Kidney epithelial cell (primary cell): ENCODE measurements at places on chromosomes 7 and 10. TPM values are rescaled to one million over a fixed set of nuclear protein-coding genes. Genes with fewer than 3 reads are reported as not detected.

DNA sequence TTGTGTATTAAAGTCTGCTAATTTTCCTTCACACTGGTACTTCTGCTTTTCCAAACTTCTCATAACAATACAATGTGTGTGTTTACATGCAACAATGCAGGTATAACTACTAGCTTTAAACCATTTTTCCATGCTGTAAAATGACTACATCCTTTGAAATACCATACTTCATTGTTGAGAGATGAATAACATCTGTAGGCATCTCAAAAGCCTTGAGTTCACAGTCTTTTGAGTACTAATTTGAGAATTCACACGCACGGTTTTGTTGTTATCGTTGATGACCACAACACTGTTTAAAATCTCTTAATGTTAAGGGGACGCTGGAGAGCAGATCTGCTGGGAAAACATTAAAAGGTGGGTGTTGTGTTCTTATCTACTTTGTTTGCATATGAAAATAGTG, 37.4 kb downstream of the SEMA3A start:
- no peak for DNase-seq

DNA sequence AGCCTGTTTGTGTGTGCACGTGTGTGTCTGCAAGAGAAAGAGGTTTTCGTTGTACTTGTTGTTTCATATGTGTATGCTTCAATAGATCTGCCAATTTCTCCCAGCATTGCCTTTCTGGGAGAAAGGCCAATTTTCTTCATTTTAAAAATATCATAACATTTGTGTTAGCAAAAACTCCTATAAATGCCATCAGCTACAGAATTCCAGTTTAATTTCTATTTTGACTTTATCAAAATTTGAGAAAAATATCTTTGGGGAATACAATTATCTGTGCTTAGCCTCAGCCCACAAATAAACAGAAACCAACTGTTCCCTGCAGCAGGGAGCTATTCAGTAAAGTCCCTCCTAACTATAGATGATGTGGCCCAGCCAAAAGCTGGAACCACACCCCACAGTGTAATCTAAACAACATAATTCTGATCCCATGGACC, 68.3 kb upstream of the MGMT start:
- DNase-seq = no peak

The NACAD gene
- 4.9 and 6.9 TPM in 2 replicates for total RNA-seq

GRCh38 chr7:135831455-135832195, 83.0 kb upstream of the FAM180A start:
- no peak for DNase-seq

GRCh38 chr10:127998501-127999144, 91.7 kb downstream of the PTPRE start:
- DNase-seq = no peak

The CFAP69 gene
- total RNA-seq = 1.9 and 3.6 TPM in 2 replicates

- DNase-seq = no peak
These were observed 273.6 kb upstream of the HABP2 start for GRCh38 chr10:113279262-113279661.

The ASB10 gene
- not detected in 2 replicates for total RNA-seq

GRCh38 chr10:110803830-110804338, 67.8 kb upstream of the PDCD4 start:
- DNase-seq = no peak

GRCh38 chr10:121155742-121156474, 304.7 kb downstream of the WDR11 start:
- DNase-seq = no peak

The AZGP1 gene
- total RNA-seq = 0.75 TPM in 1 of 2 replicates, not detected in the other

DNA sequence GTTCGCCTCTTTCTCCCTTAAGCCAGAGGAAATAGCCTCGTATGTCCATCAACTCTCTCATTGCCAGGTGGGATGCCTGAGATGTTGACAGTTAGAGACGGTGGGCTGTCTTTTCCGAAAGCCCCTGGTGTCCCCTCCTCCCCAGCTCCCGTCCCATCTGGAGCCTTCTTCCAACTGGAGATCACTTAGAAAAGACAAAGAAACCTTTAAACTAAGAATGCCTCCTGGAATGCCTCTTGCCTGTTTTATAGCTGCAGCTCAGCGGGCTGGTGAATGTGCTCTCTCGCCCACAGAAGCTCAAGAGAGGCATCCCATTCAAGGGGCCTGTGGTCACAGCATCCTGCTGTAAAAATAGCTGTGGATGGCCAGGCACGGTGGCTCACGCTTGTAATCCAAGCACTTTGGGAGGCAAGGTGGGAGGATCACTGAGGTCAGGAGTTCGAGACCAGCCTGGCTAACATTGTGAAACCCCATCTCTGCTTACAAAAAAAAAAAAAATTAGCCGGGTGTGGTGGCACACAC, 5.2 kb upstream of the MYL10 start:
- no peak for DNase-seq

DNA sequence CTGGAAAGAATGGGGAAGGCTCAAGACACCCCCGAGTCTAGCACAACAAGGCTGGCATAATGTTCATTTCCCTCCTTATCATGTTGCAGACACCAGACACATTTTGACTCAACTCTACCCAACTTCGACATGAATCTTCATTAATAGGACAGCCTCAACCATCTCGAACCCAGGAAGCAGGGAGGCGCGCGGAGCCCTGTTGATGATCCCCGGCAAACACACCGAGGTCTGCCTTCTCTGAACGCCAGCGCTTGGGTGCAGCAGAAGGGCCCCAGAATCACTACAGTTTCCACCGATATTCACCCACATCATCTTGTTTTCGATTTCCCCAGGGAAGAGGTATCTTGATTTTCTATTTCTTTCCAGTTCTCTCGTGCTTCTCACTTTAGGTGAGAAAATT, 563.6 kb downstream of the TCERG1L start:
- no peak for DNase-seq

DNA sequence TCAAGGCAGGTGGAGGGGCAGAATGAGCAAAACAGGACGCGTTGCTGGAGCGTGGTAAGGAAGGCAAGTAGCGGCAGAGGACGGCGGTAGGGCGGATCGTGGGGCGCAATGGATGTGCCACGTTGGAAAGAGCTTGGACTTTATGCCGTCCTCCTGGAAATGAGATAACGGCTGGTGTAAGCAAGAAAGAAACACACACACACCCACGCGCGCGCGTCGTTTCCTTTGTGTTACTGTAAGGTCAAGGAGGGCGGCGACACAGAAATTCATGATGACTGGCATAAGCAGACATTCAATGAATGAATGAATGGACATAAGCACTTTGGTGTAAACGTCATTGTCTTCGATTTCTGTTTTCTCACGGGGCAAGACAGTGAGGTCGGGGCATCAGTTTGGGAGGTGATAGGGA, 683 bp upstream of the ENTPD7 start:
- DNase-seq = no peak

The CAMK1D gene
- total RNA-seq = 2.3 and 3.4 TPM in 2 replicates

- DNase-seq = no peak
These were observed 4.1 kb downstream of the LAMB1 start for GRCh38 chr7:107998660-107999480.

The SLIT1 gene
- total RNA-seq = 0.07 and 0.17 TPM in 2 replicates

GRCh38 chr7:158658475-158658874, 46.1 kb downstream of the NCAPG2 start:
- no peak for DNase-seq

The PNLIP gene
- total RNA-seq = not detected in 2 replicates

- DNase-seq = no peak
These were observed 196.7 kb upstream of the MKI67 start for GRCh38 chr10:128322950-128323349.

GRCh38 chr10:131015271-131015670, 296.2 kb downstream of the TCERG1L start:
- DNase-seq = no peak

The H2BK1 gene
- not detected in 2 replicates for total RNA-seq

- DNase-seq = no peak
These were observed 32.6 kb downstream of the IKZF1 start for GRCh38 chr7:50336894-50337703.

DNA sequence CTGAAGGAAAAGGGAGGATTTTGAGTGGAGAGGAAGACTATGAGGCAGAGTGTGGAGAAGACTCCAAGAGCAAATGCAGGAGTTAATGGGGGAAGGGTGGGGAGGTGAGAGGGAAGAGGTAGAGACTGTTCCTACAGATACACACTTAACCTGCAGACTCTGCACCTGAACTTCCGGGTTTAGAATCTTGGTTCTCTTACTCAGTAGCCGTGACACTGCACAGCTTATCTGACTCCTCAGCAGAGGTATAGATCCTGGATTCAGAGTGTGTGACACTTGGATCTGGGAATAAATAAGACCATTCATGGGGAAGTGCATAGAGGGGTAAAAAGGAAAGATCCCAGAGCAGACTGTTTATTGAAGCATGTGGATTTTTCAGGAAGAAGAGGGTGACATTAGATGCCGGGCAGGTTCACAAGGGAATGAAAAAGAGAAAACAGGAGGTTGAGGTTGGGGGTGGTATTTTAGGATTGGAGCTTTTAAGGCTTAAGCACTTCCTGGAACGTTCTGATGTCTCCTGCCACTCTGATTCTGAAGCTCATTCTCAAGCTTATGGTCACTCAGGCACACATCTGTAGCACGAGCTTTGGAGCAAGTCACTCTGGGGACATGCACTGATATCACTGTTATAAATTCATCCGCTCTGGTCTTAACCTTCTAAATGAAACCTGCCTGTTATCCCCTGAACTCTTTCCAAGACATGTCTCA, 5.7 kb upstream of the ZC3HAV1L start:
- no peak for DNase-seq

The ASZ1 gene
- total RNA-seq = not detected in 2 replicates

The ABCB4 gene
- total RNA-seq = 6.4 and 6.6 TPM in 2 replicates

- DNase-seq = no peak
These were observed 57.2 kb downstream of the SUGCT start for GRCh38 chr7:40192036-40192435.

DNA sequence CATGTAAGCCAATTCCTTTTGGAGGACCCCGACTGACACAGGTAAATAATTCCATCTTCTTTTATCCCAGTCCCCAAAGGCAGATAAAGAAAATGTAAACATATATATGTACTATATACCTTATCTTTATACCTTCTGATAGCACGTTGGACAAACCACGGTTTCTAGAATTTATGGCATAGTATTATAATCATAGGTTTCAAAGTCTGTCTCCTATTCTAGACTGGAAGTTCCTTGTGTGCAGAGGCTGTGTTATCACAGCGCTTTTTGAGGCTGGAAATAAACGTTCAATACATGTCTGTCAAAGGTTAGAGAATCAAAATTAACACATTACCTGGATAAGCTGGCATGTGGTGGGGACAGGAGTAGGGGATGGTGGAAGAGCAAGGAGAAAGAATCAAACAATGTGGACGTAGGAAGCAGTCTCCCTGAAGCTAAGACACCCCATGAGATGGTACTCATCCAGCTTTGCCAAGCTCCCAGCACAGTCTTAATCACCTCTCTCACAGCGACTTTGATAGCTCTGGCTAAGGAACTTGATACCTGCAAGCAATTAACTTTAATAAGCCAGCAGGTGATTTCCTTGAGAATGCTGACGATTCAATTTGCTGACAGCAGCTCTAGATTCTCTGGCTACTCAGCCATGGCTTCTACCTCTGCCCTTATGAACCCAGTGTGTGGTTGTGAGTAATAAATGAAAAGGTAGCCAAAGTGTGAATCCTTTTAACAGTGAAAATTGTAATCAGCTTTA, 208.4 kb upstream of the LRRTM3 start:
- no peak for DNase-seq

The TEX36 gene
- not detected in 2 replicates for total RNA-seq

The CALHM3 gene
- total RNA-seq = not detected in 2 replicates

The PALS2 gene
- total RNA-seq = 8.0 and 8.9 TPM in 2 replicates

DNA sequence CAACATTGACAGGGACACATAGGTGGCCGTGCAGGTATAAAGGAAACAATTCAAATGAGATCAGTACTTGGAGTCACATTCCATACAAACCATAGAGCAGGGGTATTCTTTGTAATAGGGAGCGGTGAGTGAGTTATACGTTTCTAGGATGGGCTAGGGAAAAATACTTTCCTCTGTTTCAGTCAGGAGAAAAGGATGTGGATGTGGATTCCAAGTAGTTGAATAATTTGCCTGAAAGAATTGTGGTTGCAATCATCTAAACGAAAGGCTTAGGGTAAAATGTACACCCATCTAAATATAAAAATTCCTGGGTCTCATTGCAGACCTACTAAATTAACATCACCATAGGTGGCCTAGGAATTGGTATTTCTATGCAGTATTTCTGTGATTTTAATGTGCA, 270.7 kb upstream of the IGFBP3 start:
- no peak for DNase-seq

The OR2A1 gene
- total RNA-seq = under 0.01 TPM in 1 of 2 replicates, not detected in the other

The PTER gene
- 12.9 and 15.1 TPM in 2 replicates for total RNA-seq

- no peak for DNase-seq
These were observed 172.6 kb upstream of the VIPR2 start for GRCh38 chr7:159317294-159317693.

The TSPAN15 gene
- total RNA-seq = 19.4 and 22.4 TPM in 2 replicates

DNA sequence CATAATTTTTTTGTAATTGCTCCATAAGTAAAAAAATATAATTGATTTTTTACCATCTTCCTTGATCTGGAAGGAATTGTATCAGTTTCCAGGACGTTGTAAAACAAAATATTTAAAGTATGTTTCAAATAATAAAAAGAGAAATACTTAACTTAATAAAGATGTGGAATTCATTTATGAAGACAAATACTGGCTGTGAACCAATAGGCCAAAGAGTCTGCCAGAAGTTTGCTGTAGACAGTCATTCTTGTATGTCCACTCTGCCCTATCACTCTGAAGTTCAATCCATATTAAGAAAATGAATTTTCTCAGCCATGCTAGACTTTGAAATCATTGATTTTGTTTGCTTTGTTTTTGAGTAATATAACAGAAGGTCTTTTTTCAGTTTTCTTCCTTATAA, 256.4 kb downstream of the TRIL start:
- no peak for DNase-seq

- no peak for DNase-seq
These were observed 6.5 kb downstream of the CABCOCO1 start for GRCh38 chr10:61669161-61669725.

DNA sequence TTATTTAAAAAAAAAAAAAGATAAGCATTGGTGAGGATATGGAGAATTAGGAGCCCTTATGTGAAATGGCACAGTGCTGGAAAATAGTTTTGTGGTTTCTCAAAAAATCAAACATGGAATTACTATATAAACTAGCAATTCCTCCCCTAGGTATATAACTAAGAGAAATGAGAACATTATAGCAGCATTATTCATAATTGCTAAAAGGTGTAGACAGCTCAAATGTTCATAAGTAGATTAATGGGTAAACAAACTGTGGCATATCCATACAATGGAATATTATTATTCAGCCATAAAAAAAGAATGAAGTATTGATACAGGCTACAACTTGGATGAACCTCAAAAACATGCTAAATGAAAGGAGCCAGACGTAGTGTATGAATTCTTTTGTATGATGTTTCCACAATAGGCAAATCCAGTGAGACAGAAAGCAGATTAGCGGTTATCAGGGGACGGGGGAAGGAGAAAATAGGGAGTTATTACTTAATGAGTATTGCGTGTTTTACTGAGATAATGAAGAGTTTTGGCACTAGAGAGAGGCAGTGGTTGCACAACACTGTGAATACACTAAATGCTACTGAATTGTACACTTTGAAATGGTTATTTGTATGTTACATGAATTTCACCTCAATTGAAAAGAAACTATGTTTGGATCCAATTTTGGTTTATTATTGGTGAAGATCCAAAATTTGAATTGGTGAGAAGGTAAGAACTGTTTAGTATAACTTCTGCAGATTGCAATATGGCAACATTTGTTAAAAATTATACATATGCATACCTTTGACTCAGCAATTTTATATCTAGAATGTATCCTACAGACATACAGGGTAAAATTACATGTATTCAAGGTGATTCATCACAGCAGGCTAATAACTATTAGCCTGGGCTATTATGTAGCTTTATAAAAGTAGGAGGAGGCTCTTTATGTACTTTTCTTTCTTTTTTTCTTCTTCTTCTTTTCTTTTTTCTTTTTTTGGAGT, 69.7 kb downstream of the VCL start:
- no peak for DNase-seq
